ENCODE measurements at places on chromosomes 16 and 17. TPM values are rescaled to one million over a fixed set of nuclear protein-coding genes. Genes with fewer than 3 reads are reported as not detected.

The KRT27 gene
- not detected for polyA plus RNA-seq

The KRTAP16-1 gene
- not detected for polyA plus RNA-seq

The MT3 gene
- polyA plus RNA-seq, result not detected

The CLEC19A gene
- polyA plus RNA-seq, result not detected

The PRKCB gene
- polyA plus RNA-seq, result 0.05 TPM
